Cardiac fibroblast (primary cell): ENCODE measurements at places on chromosomes 16 and 17.

DNA sequence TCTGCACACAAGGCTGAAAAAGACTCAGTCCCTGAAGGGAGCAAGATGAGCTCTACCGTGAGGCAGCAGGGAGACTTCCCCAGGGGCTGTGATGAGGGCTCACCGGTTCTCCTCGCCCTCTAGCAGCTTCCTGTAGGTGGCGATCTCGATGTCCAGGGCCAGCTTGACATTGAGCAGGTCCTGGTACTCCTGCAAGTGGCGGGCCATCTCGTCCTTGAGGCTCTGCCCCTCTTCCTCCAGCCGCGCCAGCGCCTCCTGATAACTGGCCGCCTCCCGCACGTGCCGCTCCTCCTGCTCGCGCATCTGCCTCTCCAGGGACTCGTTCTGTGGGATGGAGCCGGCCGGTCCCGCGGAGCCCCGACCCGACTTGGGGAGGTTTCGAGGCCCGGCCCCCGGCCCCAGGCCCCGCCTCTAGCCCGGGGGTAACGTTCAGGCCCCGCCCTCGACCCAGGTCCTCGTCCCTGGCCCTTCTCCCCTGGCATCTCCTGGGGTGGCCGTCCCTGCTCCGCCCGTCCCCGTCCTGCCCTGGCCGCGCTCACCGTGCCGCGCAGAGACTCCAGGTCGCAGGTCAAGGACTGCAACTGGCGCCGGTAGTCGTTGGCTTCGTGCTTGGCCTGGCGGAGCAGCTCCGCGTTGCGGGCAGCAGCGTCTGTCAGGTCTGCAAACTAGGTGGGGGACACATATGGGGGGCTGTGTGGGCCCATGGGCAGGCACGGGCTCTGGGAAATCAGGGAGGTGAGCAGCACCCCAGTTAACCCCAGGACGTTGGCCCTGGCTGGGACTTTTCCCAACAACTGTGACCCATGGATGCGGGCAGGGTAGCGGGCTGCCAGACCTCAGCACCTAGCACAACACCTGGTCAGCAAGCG lies 3.9 kb downstream of the GFAP start:
- peak; percentile 53 for DNase-seq

- peak; percentile 78 for DNase-seq
Observed at GRCh38 chr17:67469208-67469980, 92.3 kb downstream of the PITPNC1 start.

DNA sequence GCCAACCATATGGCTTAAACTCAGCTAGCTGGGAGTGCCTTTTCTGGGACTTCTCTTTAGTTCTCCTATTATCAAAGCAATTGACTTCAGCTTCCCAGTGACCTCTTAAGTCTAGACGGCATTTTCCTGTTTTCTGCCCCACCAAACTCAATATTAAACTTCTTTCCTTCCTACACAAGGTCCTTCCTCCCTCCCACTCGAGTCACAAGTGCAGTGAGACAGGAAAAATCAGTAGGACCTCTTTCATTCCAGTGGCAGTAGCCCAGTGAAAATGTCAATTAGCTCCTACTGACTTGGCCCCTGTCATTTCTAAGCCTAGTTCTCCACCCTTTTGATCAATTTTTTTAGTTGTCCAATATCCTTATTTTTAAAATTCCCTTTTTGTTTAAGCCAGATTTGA lies 9.6 kb upstream of the NACA2 start:
- no peak for DNase-seq

DNA sequence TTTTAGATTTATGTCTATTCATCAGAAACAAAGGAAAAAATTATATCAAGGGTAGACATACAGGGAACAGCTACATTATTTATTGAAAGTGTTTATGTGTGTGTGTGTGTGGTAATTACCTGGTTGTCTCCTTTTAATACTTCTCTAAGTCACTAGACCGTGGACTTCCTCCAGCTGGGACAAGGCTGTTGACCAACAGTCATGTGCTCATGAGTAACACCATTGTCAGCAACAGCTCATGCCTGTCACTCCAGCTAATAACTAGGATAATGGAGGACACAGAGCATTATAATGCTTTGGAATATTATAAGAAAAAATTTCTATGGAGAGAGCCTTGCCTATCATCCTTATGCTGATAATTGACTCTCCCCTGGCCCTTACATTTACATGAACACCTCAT lies 125.3 kb upstream of the SALL1 start:
- peak; percentile 3 for DNase-seq

GRCh38 chr16:80407265-80407987 lies 133.4 kb upstream of the DYNLRB2 start:
- DNase-seq: no peak

GRCh38 chr17:56624912-56625311 lies 31.4 kb downstream of the NOG start:
- DNase-seq: no peak

- DNase-seq: no peak
Observed at GRCh38 chr16:59154295-59154694, 420.2 kb upstream of the GOT2 start.

DNA sequence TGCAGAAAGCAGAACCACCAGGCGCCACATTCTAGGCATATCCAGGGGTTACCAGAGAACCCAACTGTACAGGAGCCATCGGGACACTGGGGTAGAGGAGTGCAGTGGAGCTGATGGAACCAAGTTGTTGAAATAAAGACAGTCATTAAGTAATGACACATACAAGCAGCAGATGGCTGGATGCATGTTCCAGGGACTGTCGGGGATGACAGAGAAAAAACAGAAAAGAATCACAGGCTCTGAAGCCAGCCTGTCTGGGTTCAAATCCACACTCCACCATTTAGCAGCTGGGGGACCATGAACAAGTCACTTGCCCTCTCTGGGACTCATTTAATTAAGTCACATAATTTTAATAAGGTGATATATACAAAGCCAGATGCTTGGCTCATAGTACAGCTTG lies 117.1 kb downstream of the ZNF423 start:
- no peak for DNase-seq

- no peak for DNase-seq
Observed at GRCh38 chr17:901964-902363, 77.6 kb downstream of the NXN start.

DNA sequence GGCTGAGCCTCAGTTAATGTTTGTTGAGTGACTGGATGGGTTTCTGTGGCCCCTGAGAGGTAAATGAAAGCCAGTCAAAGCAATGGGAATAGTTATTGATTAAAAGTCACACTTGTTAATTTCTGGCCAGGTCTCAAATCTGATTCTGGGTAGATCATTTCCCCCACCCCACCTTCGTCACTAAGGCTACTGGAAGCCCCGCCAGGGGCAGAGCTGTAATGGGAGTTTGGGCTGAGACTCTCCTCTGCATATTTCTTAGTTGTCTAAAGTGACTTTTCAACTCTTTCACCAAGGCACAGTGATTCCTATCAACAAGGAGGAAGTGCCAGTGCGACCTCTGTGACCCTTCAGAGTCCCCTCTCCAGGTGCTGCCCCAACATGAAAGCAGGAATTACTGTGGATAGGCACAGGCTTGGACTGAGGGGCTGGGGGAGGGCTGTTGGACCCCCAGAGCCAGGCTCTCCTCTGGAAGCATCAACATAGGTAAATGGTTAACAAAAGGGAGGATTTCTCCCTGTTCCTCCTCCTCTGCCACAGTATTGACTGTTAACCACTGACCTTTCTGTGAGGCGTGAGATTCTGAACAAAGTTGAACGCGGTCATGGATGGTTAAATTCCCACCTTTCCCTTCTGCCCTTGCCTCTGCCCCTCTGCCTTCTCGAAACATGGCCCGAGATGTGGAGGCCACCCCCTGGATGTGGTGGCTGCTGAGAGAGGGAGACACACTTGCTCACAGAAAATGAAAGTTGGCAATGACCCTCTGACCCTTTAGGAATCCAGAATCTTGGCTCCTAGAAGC lies 20.8 kb upstream of the TBX2 start:
- no peak for DNase-seq

DNA sequence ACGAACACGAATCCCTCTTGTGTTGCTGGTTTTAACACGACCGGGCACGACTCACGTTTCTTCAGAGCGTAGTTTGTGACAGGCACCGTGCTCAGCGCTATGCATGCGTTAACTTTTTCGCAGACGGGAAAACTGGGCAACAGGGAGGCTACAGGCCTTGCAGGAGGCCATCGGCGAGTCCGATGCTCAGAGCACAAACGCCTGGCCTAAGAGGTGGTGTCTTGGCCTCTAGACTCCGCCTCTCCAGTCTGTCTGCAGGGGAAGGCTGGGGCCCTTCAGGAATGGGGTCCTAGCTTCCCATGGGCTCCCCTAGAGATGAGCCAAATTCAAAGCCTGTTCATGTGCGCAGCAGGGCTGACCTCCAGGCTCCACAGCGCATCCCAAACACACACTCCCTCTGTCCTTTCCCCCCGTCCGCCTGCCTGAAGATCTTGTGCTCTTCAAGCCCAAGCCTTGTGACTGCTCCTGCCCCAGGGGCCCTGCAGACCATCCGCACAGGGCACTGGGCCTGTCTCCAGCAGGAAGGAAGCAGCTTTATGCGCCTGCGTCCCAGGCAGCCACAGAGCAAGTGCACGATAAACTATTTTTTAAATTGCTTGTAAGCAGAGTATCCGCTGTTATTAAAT lies 3.1 kb downstream of the CLCN7 start:
- no peak for DNase-seq

DNA sequence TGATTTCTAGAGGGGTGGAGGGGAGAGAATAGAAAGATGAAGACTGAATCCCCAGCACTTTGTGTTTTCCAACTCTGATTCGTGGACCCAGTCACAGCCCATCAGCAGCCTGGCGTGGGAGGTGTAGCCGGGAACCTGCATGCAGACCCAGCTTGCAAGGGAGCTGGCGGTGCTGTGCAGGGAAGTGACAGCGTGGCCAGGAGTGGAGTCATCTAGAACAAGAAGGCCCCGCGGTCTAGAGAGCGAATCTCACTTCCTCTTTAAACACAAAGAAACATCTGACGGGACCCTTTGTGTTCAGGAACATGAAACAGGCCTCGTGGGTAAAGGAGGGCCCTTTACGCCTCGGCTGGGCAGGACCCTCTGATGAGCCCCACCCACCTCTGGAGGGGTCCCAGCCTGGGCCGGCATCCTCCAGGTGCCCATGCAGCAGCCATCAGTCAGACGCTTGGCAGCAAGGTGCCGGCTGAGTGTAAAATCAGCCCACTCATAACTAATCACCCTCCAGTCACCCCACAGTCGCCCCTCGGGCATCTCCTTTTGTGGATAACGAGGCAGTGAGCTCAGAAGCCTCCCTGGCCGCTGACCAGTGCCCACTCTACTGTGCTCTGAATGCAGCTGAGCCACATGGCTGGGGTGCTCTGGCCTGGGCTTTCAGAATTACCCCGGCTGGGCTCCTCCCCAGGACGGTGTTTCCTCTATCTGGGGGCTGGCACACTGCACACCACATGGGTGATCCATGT lies 4.4 kb downstream of the SNAI3 start:
- DNase-seq: no peak

GRCh38 chr16:25298165-25298872 lies 40.7 kb upstream of the ZKSCAN2 start:
- DNase-seq: no peak

DNA sequence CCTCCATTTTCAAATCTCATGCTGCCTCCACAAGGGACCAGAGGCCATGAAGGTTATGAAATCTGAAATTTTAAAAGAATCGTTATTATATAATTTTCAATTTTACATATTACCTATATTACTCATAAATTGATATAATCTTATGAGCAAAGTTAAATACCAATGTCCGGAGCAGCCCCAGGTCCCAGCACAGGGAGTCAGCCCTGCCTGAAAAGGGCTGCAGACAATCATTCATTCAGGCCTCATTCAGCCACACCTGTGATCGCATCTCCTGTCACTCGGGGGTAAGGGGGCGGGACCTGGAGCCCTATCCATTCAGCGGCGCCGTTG lies 172.5 kb downstream of the AHSP start:
- no peak for DNase-seq

- no peak for DNase-seq
Observed at GRCh38 chr17:50677851-50678375, 29.8 kb downstream of the ANKRD40 start.

- no peak for DNase-seq
Observed at GRCh38 chr16:63037761-63038396, 1001.6 kb upstream of the CDH8 start.

GRCh38 chr16:80751167-80751566 lies 53.2 kb downstream of the CDYL2 start:
- peak; percentile 90 for DNase-seq

DNA sequence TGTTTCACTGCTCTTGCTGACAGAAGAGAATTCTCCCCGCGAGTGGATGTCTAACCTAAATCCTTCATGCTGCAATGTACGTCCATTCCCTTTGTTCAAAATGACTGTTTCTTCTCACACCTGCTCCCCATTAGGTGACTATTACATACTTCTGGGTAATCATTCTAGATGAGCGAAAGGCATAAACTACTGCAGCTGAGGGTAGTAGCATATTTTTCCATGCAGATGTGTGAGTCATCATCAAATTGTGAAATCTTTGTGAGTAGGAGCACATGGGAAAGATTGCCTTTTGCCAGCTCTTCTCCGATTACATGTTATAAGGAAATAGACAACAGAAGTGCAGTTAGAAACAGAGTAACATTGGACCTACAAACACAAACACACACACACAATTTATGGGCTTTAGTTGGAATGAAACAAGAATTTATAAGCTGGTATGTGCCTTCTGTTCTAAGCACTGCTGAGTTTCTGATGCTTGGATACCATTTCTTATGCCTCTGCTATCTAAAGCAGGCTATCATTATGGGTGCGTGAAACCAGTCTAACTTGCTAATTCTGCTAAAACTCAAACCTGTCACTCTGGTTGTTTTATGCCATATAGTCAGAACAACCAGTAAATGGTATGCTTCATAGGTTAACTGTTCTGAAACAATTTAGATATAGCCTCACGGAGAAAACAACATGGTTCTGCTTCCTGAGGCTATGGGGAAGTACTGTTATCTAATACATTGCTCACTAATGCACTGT lies 346.9 kb upstream of the PSMD7 start:
- DNase-seq: peak; percentile 83

GRCh38 chr17:70535986-70536385 lies 366.7 kb downstream of the KCNJ2 start:
- DNase-seq: peak; percentile 5

DNA sequence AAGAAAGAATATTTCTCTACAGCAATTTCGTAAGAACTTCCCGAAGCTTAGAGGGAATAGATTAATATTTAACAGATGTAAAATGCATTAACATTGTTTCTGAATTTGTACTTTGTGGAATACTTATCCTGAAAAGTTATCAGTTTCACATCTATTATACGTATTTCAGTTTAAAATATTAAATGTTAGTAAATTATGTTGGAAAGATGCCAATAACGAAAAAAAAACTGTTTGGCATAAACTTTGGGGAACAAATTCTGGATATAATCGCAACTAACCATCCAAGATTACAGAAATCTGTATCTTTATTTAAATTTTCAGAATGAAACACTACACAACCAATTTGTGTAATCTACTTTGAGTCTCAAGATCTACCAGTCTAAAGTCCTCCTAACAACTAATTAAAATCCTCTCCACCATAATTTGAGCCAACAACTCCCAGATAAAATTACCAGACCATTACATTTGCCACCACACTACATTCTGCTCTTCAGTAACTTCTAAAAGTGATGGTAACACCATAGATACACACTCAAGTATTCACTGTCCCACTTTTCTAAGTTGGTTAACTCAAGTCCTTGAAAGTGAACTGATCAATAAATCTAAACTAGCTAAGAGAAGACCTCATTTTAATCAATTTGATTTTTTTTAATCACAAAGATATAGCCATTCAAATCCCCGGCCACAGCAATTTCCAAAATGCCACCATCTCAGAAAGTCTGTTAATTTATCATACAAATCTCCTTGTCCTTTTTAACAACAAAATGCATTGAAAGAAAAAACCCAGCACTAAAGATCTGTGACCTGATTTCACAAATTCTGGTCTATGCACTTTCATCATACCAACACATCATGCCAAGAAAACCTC lies 2.0 kb downstream of the SIAH1 start:
- peak; percentile 57 for DNase-seq
